ENCODE measurements at places on chromosomes 12 and 14.

DNA sequence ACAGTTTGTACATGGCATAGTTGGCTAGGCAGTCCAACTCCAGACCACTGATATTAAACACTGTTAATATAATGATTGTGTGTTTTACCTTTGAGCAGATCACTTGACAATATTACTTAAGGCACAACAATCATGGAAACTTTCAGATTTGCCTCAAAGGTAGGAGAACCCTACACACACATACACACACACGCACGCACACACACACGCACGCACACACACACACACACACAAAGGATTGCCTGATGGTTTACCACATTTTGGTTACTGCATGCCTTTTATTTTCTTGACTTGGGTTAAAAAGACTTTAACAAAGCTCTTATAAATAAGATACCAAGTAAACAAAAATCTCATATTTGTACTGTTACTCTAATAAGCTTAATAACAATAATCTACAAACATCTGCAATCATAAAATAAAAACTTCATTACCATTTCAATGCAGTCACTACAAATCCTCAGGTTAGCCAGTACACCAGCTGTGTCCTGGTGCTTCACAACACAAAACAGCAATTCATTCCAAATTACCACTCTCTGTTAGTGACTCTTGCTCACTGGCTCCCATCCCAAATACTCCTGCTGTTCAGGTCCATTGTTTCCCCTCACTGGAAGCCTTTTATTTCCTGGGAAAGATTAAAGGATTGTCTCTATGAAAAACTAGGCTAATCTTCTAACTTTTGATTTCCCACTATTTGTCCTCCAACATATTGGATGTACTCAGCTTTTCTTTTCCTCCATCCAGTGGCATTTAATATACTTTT lies 175.2 kb upstream of the ATP2B1 start:
- DNase-seq: no peak

DNA sequence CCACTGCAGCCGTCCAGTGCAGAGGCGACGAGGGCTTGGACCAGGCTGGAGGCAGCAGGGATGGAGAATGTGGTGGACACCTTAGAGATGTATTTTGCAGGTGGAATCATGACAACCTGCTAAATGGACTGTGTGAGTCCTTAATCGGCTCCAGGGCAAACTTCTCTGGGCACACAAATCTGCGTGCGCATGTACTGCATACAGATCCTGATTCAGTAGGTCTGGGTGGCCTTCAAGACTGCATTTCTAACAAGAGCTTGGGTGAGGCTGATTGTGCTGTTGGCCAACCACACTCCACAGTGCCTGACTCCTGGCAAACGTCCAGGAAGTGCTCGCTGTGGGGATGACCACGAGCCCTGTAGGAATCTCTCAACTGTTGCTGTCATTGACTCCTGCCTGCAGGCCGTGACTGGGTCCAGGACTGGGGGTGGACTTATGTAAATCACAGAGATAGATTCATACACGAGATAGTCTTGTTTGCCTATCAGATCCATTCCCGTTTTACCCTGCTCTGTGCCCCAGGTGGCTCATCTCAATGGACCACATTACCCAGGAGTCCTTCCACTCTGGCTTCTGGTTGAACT lies 27.2 kb downstream of the JDP2 start:
- DNase-seq: no peak

DNA sequence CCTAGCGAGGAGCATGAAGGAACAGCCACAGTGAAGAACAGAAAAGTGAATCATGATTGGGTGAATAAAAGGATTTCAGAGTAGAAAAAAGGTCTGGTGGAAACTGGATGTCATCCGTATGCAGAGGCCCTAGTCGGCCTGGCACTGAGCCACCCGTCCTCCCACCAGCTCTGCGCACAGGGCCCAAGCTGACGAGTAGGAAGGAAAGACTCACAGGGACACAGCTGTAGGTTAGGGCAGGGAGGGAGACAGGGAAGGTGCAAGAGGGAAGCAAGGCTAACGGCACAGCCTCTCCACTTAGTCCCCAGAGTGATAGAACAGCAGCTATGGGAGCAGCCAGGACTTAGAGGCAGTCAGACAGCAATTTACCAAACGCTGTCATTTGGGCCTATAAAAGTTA lies 112.6 kb downstream of the KCNK10 start:
- DNase-seq: no peak

- no peak for DNase-seq
These were observed 1094.1 kb upstream of the TMEM132C start for GRCh38 chr12:127172861-127173260.

DNA sequence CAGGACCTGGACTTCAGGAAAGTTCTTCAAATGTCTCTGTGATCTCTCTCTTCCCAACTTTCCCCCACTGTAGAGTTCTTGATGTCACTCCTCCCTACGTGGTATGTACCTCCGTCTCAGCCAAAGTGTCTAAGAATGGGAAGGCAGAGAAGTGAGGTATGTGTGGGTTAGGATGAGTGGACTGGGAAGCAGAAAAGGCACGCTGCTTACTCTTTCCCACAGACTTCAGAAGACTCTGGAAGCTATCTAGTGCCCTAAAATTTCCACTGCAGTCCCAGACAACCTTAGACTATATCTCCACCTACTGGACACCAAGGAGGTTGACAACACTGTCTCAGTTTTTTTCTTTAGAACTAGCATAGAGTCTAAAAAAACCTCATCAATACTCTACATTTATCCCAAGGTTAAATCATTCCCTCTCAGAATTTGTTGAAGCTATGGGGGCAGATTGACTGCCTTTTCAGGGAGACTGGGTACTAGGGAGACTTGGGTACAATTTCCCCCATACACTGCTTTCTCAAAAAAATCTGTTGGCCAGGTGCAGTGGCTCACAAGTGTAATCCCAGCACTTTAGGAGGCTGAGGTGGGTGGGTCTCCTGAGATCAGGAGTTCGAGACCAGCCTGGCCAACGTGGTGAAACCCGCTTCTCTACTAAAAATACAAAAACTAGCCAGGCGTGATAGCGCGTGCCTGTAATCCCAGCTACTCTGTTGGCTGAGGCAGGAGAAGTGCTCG lies 20.6 kb upstream of the ITGA5 start:
- no peak for DNase-seq

- DNase-seq: no peak
These were observed 10.2 kb downstream of the BAG5 start for GRCh38 chr14:103552011-103552845.
